ENCODE measurements at places on chromosomes 6 and 20. TPM values are rescaled to one million over a fixed set of nuclear protein-coding genes. Genes with fewer than 3 reads are reported as not detected.

Gene THBD
- 0.03 TPM for total RNA-seq

DNA sequence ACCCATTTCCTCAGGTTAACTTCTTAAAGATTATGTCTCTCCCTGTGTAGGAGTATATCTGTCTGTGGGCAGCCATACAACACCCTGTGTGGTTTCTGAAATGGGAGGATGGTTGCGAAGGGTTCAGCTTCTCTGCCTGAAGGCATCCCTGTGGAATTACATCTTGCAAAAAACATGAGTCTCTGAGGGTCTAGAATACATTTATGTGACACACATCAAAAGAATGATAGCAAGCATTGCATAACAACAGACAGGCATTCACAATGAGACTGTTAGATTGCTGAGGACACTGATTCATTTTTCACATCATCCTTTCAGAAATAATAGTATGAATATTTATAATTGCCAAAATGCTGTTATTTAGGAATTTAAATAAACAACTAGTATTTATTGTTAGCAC, 670.9 kb downstream of the HTR1B start:
- peaks cover 2% of the 10 kb centered on the region for H3K4me1 ChIP-seq
- no peak overlapping the region for H3K27ac ChIP-seq
- H3K4me3 ChIP-seq, result no peak overlapping the region
- H3K36me3 ChIP-seq, result no peaks in the 10 kb centered on the region
- no peak for DNase-seq

Gene MUC22
- not detected for total RNA-seq

DNA sequence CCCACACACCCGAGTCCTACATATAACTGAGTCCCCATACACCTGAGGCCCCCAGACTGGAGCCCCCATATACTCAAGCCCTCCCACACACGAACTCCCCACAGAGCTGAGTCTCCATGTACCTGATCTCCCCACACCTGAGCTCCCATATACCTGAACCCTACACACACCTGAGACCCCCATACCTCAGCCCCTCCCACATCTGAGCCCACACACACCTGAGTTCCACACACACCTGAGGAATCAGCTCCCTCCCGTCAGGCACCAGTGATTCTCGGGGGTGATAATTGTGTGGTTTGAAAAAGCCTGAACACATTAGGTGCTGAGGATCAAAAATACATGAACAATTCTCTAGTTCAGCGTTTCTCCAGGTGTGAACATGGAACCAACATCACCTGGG, 15.4 kb downstream of the PFDN4 start:
- H3K4me1 ChIP-seq, result no peaks in the 10 kb centered on the region
- H3K4me3 ChIP-seq, result no peak overlapping the region
- H3K27me3 ChIP-seq, result no peaks in the 10 kb centered on the region

Gene PTCRA
- total RNA-seq, result not detected

GRCh38 chr6:73309785-73310502, 44.1 kb downstream of the DPPA5 start:
- no peaks in the 10 kb centered on the region for H3K36me3 ChIP-seq
- H3K27me3 ChIP-seq, result no peaks in the 10 kb centered on the region
- H3K4me1 ChIP-seq, result no peaks in the 10 kb centered on the region
- no peak overlapping the region for H3K4me3 ChIP-seq
- no peak for DNase-seq

DNA sequence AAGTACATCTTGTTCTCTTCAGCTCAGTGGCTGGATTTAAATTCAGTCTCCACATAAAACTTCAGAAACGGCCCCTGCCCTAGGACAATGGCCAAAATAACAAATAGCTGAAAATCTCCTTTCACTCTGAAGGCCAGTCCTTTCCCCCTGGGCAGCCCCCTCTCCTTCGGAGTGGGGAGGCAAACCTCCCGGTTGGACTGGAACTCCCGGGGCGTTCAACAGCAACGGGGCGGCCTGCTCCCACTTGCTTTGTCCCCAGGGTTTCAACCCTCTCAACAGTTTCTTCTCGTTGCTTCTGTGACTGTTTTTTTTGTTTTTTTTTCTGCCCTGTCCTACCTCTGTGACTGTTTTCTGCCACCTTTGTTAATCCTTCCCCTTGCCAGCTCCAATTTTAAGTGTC, 102.6 kb upstream of the DUSP22 start:
- H3K27ac ChIP-seq, result no peak overlapping the region
- no peaks in the 10 kb centered on the region for H3K36me3 ChIP-seq
- H3K4me3 ChIP-seq, result no peak overlapping the region
- H3K27me3 ChIP-seq, result no peaks in the 10 kb centered on the region
- DNase-seq, result no peak
- H3K4me1 ChIP-seq, result no peaks in the 10 kb centered on the region

- no peak overlapping the region for H3K4me3 ChIP-seq
- no peaks in the 10 kb centered on the region for H3K27me3 ChIP-seq
- H3K4me1 ChIP-seq, result no peaks in the 10 kb centered on the region
Observed at GRCh38 chr6:100121854-100122609, 128.0 kb upstream of the MCHR2 start.

DNA sequence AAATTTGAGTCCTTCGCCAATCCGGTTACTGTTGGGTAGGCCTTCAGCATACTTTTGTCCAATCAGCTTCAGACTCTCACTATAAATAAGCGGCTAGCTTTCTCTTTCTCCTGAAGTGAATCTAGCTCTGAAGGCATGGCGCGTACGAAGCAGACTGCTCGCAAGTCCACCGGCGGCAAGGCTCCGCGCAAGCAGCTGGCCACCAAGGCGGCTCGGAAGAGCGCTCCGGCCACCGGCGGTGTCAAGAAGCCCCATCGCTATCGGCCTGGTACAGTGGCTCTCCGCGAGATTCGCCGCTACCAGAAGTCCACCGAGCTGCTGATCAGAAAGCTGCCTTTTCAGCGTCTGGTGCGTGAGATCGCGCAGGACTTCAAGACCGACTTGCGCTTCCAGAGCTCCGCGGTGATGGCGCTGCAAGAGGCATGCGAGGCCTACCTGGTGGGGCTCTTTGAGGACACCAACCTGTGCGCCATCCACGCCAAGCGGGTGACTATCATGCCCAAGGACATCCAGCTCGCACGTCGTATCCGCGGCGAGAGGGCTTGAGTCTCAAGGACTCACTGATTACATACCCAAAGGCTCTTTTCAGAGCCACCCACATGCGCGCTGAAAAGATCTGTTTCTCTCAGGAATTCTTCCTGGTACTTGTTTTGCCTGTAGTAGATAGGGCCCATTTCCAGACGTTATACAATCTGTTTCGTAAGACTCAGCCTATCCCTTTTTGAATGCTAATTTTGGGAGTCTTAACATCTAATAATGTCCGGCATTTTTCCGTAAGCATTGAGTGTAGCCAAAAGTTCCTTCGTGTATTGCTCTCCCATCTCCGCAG, 102.0 kb downstream of the OR2B2 start:
- peak overlapping the region; percentile 32 for H3K27ac ChIP-seq
- H3K27me3 ChIP-seq, result no peaks in the 10 kb centered on the region
- H3K4me1 ChIP-seq, result no peaks in the 10 kb centered on the region

- no peaks in the 10 kb centered on the region for H3K36me3 ChIP-seq
- no peak overlapping the region for H3K4me3 ChIP-seq
- no peak for DNase-seq
- no peak overlapping the region for H3K27ac ChIP-seq
- H3K27me3 ChIP-seq, result peaks cover 5% of the 10 kb centered on the region
- H3K4me1 ChIP-seq, result no peaks in the 10 kb centered on the region
Observed at GRCh38 chr20:9573335-9574151, 59.2 kb downstream of the LAMP5 start.

GRCh38 chr6:6891125-6891721, 216.5 kb upstream of the RREB1 start:
- H3K4me1 ChIP-seq, result peaks cover 18% of the 10 kb centered on the region
- no peak overlapping the region for H3K27ac ChIP-seq
- no peak overlapping the region for H3K4me3 ChIP-seq
- H3K27me3 ChIP-seq, result no peaks in the 10 kb centered on the region
- H3K36me3 ChIP-seq, result no peaks in the 10 kb centered on the region

Measured in SJCRH30 (cell line).